ENCODE measurements at places on chromosomes 6 and 20.

DNA sequence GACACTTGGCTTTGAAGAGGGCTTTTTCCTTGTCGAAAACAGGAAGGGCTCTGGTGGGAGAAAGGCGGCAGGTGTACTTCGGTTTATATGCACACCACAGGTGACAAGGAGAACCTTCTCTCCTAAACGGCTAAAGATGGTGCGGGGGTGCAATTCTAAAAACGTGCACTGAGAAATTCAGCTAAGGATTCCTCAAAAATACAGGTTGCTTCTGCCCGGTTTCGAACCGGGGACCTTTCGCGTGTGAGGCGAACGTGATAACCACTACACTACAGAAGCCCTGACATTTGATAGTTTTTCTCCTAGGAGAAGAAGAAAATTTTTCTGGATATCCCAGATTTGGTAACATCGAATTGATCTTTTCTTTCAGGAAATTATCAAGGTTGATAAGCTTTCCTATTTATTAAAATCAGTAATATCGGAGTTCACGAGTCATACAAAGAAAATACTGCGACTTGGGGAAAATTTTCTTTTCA is 32.0 kb downstream of the POM121L2 start:
- peak; percentile 81 for DNase-seq

GRCh38 chr6:168160506-168161370 is 81.7 kb upstream of the FRMD1 start:
- DNase-seq: no peak

DNA sequence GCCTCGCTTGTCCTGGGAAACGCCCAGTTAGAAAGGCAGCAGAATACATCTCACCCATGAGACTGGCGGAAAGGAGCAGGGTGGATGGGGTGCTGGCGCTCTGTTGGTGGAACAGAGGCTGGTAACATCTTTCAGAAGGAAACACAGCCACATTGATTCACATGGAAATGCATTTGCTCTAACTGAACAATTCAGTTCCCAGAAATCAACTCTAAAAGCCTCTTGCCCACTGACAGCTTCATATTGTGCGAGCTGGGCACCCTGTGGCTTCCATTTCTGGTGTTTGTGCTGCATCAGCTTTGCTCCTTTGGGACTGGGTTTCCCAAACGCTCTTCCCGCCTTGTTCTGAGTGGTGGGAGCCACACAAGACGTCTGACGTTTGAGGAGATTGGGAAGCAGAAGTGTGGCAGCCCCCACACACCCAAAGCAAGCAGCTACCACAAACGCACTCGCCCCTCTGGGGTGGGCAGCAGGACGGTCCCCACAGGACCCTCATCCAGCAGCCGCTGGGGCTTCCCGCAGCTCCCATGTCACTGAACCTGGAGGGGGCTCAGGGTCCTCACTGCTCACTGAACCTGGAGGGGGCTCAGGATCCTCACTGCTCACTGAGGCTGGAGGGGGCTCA is 229.5 kb downstream of the ERMARD start:
- DNase-seq: no peak

DNA sequence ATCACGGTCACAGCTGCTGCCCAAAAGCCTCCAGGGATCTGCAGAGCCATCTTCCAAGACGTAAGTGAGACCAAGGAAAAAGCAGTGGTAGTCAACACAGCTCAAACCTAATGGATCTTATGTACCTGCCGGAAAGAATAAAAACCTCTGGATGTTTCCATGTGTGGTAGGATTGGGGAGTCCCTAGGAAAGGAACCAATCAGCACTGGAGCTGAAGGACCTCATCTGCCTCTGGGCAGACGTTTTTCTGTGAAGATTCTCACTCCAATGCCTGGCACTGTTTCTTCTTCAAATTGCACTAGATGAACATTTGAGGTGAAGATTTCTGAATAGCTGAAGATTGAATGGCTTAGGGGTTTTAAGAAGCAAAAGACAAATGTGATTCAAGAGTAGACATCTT is at the start of gene HLA-DQB2:
Gene HLA-DQB2, minus strand, starts transcription at position 112 of the 400 bp plus-strand sequence. Its CDS starts 62 bp downstream, at position 50.
- DNase-seq: no peak

- no peak for DNase-seq
Observed at GRCh38 chr20:42754706-42755105, 435.0 kb downstream of the PTPRT start.

DNA sequence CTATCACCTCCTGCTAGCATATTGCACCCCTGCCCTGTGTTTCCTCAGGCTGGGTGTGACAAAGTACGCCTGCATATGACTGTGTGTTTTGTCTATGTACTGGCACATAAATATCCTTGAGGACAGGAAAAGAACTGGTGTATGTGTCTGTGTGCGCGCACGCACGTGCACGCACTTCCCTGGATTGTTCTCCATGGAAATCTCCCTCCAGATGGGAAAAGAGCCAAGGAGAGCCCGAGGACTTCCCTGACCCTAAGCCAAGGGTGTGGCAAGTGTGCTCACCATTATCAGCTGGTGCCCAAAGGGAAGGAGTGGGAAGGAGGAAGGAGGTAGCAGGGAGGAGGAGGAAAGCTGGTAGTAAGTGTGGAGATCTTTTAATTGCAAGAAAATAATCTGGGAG is 117.6 kb downstream of the HIVEP2 start:
- DNase-seq: no peak

DNA sequence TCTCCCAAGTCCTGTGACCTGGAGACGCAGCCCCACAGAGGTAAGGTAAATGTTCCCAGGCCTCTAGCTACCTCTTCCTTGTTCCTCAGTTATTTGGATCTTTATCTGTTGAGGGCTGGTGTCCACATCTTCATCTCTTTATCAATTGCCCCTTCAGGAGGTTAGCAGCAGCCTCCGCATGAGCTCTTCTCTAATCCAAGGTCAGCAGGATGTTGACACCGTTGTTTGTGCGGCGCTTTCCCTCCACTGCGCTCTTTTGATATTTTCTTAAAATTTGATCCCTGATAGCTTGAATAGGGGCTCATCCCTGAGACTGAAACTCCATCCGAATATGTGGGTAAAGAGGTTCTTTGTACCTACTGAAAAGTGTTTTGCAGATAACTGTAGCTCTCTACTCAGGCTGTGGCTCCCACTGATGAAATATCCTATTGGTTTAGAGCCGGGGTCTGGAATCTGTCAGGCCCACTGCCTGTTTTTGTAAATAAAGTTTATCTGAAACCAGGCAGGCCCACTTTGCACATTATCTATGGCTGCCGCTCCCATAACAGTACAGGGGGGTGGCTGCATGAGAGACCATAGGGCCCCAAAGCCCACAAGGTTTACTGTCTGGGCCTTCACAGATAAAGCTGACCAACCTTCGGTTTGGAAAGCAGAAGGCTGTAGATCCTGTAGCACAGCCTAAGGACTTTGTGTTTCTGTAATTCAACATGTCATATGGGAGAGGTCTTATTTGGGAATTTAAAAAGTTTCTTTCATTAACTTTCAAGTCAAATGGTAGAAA is 362.6 kb downstream of the QKI start:
- DNase-seq: no peak

DNA sequence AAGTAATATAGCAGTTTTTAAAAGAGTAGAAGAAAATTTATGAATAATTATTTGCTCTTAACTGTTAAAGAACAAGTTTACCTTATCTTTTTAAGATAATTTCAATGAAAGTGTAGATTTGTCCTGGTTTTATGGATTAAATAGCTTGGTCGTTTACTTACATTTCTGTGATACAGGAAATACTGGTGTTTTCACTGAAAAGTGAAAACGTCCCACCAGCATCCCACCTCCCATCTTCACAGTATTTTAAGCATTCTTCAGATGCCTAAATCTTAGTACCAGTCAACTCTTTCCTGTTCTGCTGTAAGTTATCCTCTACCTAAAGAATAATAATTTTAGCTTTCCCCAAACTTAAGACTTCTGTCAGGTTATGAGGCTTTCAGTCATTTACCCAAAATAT is 5.8 kb downstream of the TAB2 start:
- DNase-seq: no peak

DNA sequence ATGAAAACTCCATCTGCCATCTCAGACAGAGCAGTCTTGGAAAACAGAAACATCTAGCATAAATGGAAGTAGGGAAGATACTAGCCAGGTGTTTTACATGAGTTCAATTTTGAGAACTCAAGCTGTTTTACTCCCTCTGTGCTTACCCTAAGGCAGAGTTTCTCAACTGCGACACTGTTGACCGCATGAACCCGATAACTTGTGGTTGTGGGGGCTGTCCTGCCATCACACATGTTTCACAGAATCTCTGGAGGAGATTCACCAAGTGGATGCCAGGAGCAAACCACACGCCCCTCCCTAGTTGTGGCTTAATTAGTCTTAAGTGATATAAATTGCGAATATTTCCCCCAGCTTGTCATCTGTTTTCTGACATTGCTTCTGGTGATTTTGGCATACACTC is 2.3 kb upstream of the SERPINB6 start:
- DNase-seq: no peak

All from foreskin fibroblast (primary cell).